CD4-positive, alpha-beta T cell treated with Interleukin-17A for 1 hour (primary cell): ENCODE measurements at places on chromosomes 6 and 20.

- DNase-seq = no peak
These were observed 297.7 kb upstream of the MAN1A1 start for GRCh38 chr6:119647309-119647708.

GRCh38 chr6:90294008-90294511 is 2.6 kb downstream of the BACH2 start:
- no peak for DNase-seq

DNA sequence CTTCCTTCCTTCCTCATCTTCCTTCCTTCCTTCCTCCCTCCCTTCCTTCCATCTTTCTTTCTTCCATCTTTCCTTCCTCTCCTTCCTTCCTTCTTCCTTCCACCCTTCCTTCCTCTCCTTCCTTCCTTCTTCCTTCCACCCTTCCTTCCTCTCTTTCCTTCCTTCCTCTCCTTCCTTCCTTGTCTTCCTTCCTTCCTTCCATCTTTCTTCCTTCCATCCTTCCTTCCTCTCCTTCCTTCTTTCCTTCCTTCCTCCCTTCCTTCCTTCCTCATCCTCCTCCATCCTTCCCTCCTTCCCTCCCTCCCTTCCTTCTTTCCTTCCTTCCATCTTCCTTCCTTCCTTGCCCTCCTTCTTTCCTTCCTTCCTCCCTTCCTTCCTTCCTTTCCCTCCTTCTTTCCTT is 361.4 kb upstream of the TSHZ2 start:
- DNase-seq = no peak

DNA sequence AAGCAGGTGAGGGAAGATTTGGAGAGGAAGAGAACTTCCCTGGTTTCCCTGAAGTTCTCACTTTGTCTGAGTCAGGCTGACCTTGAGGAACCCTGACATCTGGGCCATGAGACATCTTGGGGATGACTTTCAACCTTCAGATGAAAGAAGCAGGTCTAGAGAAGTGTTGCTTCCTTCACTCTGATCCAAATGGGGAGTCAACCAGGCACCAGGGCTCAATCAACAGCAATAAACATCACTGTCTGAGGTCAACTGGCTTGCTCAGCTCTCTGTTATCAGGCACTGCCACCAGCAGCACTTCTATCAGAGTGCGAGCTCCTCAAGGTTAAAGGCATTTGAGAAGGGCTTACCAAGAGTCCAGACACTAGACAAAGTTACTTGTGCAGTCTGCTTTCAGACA is 6.3 kb downstream of the ACOT8 start:
- no peak for DNase-seq

GRCh38 chr6:47974106-47974505 is 136.9 kb downstream of the PTCHD4 start:
- DNase-seq = no peak

DNA sequence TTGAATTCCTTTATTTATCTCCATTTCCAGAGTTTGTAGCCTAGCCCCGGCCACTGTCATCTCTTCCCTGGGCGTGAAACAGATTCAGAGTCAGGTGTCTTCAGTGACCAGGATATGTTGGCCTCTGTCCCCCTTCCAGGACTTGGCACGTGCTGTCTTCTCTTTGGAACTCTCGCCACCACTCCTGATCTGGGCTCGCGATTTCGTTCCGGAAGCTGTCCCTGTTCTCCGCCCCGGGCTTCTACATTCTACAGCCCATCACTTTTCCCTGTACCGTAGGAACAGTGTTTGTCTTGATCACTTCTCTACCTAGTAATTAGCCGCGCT is 739 bp downstream of the GSS start:
- DNase-seq = peak; percentile 2

GRCh38 chr6:132478674-132479073 is 34.2 kb downstream of the STX7 start:
- no peak for DNase-seq

GRCh38 chr6:842141-842540 is 149.2 kb upstream of the EXOC2 start:
- DNase-seq = no peak

DNA sequence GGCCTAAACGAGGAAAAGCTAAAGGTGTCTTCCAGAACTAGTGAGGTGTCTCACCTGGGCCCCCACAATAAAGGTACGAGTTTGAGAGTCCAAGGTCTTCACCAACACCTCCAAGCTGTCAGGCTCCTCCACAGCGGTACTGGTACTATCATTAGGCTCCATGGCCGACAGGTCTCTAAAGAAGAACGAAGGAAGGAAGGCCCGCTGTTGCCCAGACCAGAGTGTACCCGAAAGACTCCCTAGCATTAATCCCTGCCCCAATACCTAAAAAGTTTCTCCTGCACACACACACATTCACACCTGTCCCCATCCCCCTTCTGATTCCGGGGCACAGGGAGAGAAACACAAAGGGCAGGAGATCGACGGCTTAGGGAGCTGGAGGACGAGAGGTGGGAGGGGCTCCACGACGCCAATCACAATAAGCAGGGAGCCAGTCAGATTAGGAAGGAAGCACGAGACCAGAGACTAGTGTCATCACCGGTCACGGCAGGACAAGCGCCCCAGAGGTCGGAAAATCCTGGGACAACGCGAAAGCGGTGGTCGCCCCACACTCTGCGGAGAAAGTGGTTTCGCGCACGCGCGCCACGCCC is 764 bp downstream of the BAG6 start:
- DNase-seq = no peak

DNA sequence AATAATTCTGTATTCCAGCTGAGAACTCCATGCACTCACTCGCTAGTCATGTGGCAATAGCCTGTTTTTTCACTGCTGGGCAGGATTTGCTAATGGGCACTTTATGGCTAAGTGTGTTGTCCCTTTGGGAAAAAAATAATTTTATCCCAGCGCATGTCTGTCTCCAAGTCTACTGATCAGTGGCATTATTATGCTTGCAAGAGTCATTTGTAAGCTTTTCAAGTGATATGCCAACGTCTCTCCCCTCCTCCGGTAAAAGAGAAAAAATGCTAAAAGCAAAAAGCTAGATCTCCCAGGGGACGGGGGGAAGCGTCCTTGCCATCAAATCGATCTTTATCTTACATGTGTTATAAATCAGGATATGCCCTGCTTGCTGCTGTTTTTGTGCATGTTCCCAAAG is 407.7 kb downstream of the CDH26 start:
- no peak for DNase-seq

GRCh38 chr6:160462116-160462515 is 113.9 kb downstream of the SLC22A3 start:
- no peak for DNase-seq

- no peak for DNase-seq
These were observed 51.5 kb downstream of the HBS1L start for GRCh38 chr6:135002974-135003703.

- DNase-seq = no peak
These were observed 1.4 kb downstream of the GINS1 start for GRCh38 chr20:25408890-25409289.

- no peak for DNase-seq
These were observed 15.6 kb downstream of the STK4 start for GRCh38 chr20:44981736-44982406.

DNA sequence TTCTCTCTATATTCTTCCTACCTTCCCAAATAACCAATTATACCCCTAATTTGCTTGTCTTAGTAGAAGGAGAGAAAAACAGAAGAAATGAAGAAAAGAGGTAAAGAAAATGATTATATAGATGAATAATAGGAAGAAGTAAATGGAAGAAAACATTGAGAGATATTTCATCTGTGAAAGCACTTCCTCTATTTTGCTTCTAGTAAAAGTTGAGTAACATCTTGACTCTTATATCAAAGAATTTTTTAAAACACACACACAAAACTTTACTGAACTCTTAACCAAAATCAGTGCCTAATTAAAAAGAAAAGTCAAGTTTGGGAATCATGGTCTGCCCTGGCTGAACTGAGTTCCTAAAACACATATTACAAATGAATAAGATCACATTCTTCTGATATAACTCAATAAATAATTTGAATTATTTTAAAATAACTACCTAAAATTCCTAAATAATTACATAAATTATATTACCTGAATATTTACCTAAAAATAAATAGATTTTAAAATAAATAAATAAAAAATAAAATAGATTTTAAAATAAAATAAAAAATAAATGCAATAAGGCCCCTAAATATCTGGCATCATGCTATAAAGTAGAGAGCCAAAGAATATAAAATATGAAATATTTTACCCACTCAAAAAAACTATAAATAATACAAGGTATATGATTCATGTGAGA is 8.8 kb downstream of the SLC17A2 start:
- no peak for DNase-seq

GRCh38 chr6:125791151-125791819 is 525 bp downstream of the NCOA7 start:
- DNase-seq = peak; percentile 68

GRCh38 chr6:10320291-10320690 is 94.6 kb downstream of the TFAP2A start:
- DNase-seq = no peak

DNA sequence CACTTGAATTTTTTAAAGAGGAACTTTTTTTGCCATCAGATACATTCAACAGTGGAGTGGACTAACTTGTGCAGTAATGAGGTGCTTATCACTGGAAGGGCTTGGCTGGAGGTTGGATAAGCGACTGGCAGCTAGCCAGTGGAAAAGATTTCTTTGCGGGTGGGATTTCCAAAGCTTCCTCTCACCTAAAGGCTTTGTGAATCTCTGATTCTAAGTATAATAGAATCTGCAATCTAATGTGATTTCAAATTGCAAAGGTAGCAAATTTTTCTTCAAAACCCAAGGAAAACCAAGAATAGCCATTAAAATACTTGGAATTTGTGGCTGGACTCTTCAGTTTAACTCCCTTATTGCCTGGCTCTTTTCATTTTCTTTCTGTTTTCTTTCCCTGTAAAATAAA is 460.4 kb upstream of the MARCKS start:
- DNase-seq = no peak

DNA sequence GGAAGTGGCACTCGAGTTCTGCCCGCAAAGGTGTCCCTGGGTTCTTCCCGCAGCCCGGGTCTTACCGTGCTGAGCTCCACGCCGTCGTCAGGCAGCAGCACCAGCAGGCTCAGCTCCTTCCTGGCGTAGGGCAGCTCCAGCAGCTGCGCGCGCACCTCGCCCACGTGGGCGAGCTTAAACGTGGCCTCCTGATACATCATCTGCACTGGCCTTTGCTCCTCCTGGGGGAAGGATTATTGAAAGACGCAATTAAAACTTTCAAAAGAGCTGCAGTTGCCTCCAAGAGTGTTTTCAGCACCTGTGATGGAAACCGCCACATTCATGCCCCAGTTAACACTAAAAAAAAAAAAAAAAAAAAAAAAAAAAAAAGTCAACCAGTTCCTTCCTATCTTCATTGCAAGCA is 11.3 kb downstream of the SERPINB9 start:
- DNase-seq = peak; percentile 88

DNA sequence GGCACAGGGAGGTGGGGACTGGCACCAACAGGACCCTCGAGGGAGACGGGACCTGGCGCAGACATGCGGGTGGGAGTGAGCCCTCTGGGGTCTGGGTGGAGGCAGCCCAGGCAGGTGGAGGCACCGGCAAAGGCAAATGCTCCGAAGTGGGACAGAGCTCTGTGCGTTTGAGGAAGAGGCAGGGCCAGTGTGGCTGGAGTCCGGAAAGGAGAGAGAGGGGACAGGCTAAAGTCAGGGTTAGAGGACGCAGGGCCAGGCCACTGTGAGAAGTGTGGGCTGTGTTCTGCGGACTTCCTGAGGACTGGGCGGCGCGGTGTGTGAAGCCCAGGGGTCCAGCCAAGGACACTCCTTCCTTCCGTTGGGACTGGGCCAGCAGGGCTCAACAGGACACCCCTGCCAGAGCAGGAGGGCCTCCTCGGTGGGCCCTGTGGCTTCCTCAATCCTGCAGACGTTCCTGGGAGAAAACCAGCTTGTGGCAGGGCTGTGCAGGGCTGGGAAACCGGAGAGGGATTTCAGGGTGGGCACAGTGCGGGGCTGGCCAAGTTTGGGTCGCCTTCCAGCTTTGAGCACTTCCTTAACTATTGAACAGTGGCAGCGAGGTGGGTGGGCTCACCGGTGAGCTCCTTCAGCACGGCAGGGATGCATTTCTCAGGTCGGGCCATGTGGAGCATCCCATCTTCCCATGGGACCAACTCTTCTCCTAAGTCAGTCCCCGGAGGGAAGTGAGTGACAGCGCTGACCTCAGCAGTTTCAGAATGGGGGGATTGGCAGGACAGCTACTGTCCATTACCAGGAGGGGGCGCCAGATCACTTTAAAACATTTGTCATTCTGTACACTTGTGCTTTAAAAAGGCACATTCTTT is 22.5 kb downstream of the MOCS3 start:
- peak; percentile 61 for DNase-seq

DNA sequence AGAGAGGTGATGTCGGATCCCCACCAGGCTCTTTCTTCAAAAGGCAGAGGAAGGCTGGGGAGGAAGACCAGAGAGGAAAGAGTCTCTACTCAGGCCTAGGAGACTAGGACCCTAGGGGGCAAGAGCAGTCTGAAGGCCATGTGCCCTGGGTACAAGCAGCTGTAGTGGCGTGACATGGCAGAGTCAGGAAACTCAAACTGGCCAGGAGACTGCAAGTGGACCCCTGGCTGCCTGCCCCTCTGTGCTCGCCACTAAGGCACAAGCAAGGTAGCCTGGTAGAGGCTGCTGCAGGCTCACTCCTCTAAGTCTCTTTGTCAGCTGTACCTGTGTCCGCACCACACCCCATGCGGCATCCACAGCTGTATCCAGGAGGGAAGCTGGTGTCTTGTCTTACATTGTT is 19.9 kb downstream of the CST9L start:
- DNase-seq = no peak

GRCh38 chr20:3777716-3778629 is 3.3 kb downstream of the SPEF1 start:
- DNase-seq = peak; percentile 48

DNA sequence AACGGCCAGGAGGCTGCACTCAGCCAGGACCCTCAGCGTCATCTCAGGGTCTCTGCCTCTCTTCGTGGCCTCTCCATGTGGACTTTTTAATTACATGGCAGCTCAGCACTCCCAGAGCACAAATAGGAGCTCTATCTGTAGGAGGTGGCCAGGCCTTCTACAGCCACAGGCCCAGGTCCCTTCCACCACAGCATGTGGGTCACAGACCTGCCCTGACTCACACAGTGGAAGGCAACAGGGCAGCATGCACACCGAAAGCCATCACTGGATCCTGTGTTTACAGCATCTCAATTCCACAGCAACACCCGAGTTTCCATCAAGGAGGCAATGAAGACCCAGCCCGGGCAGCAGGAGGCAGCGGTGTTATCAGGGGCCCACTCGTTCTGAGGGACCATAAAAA is 65.8 kb upstream of the CD93 start:
- DNase-seq = no peak

- no peak for DNase-seq
These were observed 214.2 kb upstream of the QKI start for GRCh38 chr6:163200289-163200688.

- DNase-seq = no peak
These were observed 538.5 kb downstream of the CD83 start for GRCh38 chr6:14656078-14656521.

GRCh38 chr20:29443819-29444218 is 1813.6 kb upstream of the DEFB115 start:
- no peak for DNase-seq

GRCh38 chr6:80226151-80226550 is 119.7 kb downstream of the BCKDHB start:
- no peak for DNase-seq

GRCh38 chr6:3640868-3641267 is 110.6 kb downstream of the PXDC1 start:
- DNase-seq = no peak
